Fibroblast of the aortic adventitia (primary cell): ENCODE measurements at places on chromosomes 12 and 14.

- no peak for DNase-seq
Measured at GRCh38 chr12:16604596-16605252, 1.2 kb downstream of the LMO3 start.

DNA sequence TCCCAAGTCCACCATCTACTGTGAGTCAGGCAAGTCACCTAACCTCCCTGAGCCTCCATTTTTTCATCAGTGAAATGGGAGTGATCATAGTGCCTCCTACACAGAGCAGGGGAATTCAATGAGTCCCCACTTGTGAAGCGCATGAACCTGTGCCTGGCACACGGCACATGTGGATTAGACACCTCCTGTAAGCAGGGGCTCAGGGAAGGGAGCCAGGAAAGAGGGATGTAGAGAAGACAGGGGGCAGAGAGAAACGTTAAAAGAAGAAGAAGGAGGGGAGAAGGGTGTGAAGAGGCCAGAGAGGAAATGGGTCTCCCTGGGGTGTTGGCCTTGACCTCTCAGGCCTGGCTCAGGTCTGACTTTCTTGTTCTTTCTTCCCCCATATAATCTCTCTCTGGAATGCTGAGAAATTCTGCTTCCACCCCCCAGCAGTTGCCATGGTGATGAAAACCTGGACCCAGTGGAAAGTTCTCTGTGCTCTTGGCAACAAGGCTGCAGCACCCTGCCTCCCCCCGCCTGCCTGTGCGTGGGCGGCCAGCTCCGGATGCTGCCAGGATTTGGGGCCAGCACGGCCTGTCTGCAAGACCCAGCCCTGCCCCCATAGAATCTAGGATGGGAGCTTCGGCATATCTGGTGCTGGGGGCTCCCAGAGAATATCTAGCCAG, 94.5 kb downstream of the CALM1 start:
- peak; percentile 82 for DNase-seq

DNA sequence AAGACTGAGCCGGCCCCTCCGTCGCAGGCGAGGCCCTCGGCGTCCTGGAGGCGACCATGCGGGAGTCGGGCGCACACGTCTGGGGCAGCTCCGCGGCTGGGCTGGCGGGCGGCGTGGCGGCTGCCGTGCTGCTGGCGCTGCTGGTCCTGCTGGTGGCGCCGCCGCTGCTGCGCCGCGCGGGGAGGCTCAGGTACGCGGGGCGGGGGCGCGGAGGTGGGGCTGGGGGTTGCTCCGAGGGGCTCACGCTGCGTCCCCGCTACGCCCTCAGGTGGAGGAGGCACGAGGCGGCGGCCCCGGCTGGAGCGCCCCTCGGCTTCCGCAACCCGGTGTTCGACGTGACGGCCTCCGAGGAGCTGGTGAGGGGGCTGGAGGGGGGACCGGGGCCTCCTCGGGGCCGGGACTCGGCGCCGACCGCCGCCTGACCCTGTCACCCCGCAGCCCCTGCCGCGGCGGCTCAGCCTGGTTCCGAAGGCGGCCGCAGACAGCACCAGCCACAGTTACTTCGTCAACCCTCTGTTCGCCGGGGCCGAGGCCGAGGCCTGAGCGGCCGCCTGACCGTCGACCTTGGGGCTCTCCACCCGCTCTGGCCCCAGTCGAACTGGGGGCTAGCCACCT, 7.8 kb downstream of the AMN start:
- no peak for DNase-seq

DNA sequence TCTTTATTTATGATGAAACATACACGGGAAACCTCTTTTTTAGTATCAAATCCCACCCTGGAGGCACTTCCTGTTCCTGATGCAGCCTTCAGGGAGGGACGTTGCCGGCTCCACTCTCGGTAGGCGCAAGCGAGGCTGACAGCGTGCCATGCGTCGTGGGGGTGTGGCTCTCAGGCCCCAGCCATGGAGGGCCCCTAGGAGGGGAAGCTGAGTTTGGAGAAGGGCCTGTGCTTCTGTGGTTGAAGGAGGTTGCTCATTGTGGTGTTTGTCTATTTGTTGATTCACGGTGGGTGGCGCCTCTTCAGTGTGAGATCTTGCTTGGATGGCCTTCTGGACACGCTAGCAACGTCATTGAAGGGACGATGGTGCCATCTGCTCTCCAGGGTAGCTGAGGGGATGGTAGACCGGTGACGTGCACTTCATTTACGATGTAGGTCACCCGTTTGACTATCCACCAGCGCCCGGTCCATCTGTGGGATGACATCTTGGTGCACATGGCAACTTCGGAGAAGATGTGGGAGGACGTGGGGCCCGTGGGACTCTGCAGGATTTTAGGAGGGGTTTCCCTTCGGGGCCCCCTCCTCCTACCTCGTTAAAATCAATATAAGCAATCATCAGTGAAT, 126.3 kb upstream of the RTL1 start:
- DNase-seq, result no peak

DNA sequence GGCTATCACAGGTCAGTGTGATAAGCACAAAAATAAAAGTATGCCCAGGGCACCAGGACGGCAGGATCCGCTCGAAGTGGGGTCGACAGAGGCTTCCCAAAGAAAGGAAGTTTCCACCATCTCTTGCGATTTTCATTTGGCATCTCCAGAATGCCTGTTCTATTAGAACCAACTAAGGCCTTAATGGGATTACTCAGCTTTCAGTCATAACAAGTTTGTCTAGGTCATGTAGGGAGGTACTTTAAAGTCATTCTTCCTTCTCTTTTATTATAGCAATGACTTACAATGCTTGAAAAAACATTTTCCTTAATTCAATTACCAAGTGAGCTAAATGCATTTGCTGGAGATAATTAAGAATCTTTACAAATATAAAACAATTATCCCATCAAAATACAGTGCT, 83.6 kb upstream of the DIO3 start:
- DNase-seq, result no peak

DNA sequence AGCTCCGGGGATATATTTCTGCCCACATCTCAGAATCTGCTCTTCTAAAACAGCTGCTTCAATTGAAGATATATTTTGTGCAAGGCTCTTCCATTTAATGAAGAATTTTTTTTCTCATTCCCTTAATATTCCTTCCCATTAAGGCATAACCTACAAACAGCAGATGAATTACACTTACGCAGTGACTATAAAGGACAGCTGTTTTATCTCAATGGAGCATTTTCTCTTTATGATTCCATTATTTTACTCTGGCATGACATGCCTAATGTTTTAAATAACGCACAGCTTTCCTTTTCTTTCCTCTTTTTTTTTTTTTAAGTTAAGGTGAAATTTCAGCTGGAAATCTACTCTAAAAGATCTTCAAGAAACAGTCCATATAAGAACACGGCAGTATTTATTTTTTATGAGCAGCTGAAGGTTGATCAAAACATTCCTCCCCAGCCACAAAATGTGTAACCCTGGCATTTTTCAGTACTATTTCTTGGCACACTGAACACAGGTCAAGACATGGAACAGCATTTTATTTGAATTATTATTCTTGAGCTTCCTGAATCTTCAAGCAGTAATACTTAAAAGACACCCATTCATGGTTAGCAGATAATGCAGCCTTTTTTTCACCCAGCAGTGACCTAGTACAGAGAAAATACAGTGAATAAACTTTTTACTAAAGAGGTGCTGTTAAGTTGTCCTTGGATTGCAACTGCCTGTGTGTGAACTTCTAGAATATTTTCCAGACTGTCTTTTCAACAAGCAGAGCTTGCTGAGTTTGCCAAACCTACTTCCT, 118.1 kb upstream of the FOXN3 start:
- peak; percentile 57 for DNase-seq

DNA sequence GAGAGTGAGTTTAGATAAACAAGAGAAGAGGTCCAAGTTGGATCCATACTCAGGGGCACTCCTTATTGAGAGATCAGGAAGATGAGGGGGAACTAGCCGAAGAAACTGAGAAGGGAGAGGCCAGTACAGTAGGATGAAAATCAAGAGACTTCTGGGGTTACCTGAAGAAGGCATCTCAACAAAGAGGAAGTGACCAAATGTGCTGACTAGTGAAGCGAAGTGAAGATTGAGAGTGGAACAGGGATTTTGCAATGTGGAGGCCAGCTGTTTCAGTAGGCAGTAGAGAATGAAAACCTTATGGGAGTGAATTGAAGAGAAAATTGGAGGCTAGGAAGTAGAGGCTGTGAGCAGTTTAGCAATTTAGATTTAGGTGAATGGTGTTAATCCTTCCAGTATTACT, 153.0 kb downstream of the SYNE2 start:
- no peak for DNase-seq

DNA sequence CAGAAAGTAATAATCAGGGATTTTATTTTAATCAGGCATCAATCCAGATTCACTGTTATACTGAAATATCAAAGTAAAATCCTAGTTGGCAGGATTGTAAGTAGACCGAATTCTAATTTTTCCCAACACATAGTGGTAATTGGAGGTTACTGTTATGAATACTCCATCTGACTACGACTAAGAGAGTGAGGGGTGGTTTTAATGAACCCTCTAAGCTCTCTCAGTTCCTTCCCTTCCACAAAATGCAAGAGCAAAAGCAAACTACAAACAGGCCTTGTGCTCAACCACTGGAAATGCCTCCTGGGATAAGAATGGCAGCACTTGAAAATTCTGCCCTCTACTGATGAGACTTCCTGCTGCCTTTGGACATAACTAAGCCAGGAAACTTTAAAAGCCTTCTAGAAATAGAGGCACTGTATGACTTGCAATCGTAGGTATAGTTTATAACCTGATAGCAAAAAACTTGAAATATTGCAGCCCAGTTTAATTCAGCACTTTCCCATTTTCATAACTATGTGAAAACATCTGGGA, 184.8 kb downstream of the SLC16A7 start:
- DNase-seq, result peak; percentile 72

DNA sequence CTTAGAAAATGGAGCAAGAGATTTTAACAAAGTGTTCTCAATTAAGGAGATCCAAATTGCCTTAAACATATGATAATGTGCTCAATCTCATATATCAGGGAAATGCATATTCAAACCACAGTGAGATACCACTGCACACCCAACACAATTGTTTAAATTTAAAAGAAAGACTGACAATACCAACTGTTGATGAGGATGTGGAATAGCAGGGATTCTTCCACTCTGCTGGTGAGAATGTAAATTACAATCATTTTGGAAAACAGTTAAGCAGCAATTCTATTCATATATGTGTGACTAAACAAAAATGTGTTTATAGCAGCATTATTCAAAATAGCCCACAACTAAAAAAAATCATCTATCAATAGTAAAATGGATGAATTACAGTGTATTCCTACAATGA, 144.2 kb downstream of the KICS2 start:
- peak; percentile 28 for DNase-seq

DNA sequence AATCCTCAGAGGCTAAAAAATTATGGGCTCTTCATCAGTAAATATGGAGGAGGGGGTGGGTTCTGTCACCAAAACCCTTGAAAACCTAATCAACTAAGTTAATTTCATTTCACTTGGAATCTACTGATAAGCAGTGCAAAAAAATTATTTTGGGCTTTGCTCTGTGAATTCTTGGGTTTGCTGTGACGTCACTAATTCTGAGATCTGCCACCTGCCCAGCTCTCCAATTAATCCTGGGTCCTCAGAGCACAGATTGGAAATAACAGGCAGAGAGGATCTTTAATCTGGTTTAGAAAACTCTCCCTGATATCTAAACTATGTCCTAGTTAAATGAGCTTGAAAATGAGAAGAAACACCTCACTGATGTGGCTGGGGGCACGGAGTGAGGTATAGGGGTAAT, 903.2 kb downstream of the AACS start:
- no peak for DNase-seq

DNA sequence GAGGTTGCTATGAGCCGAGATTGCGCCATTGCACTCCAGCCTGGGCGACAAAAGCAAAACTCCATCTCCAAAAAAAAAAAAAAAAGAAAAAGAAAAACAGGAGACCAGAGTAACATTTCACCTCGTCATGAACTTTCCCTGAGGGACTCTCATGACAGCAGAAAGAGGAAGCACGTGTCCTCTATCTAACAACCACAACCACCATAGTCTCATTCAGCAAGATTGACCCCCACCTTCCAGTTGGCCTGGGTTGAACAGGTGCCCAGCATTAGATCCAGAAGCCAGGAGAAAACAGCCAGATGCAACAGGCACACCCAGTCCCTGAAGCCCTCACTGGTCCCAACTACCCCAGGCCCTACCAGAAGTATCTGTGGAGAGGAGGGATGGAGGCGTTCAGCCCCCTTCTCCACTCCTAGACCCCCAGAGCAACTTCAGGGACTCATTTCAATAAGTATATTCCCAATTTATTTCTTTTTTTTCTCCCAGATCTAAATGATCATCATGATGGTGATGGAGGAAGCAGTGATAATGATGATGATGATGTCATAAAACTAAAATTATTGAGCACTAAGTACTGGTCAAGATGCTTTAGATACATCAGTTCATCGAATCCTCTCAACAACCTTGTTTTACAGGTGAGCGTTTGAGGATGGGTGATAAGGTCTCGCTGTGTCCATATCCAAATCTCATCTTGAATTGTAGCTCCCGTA, 235.0 kb downstream of the EFCAB11 start:
- DNase-seq, result no peak

DNA sequence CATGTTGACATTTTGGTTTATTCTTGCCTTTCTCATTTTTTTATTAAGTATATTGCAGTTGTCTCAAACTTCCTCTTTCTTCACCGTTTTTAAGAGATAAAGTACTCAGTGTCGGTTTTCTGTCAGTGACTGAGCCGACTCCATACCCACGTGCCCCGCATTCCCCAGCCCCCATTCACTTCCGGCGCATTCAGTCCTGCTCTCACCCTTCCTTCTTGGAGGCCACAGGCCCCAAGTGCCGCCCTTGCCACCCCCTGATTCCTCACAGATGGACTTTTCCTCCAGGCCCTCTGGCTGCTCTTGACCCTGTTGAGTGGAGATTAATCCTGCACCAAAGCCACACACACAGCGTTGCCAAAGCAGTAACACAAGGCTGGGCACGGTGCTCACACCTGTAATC, 19.1 kb upstream of the DNAH10 start:
- no peak for DNase-seq

- no peak for DNase-seq
Measured at GRCh38 chr12:76692846-76693245, 71.1 kb upstream of the ZDHHC17 start.

GRCh38 chr12:47507221-47507620, 198.6 kb downstream of the RPAP3 start:
- peak; percentile 29 for DNase-seq

DNA sequence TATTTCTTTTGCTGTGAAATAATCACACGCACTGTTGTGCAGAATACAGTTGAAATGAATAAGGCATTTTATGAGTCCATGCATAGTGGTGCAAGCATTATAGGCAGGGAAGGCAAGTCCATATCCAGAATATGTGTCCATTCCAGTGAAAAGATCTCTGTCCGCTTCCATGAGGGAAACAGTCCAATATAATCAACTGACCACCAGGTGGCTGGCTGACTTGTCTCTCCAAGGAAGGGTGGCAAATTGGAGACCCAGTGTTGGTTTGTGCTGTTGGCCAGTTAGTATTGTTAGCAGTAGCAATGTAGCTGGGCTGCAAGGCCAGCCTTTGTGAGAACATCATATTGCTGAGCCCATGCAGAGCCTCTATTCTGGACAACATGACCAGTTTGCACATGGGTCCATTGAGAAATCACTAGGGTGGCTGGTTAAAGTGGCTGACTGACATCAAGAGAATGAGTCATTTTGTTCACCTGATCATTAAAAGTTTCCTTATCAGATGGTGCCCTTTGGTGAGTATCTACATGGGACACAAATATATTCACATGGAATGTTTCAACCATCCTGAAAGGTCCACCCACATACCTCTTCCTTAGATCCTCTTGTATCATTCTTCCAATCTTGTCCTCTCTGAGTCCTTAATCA, 17.3 kb upstream of the YAF2 start:
- no peak for DNase-seq
